Body of pancreas (tissue), 4 donors: ENCODE measurements at places on chromosomes 12 and 14. TPM values are rescaled to one million over a fixed set of nuclear protein-coding genes. Genes with fewer than 3 reads are reported as not detected.

The NRXN3 gene
- 1.3 TPM for total RNA-seq

The ACIN1 gene
- total RNA-seq, result 110 TPM

DNA sequence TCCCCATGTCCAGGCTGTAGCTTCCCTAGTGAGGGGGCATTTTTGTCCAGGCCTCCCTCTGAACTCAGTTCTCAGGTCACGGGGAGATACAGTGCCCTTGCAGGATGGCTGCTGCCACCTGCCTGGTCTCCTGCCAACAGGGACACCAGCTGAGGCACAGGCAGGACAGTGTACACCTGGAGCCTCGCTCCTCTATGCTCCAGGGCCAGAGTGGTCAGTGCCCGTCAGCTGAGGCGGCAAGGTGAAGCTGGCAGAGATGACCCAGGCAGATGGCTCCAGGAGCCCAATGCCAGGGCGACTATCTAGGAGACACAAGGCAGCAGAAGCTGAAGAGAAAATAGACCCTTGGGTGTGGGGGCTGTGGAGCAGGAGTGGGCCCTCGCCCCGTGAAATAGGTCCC, 12.6 kb downstream of the TUBA1C start:
- no peak overlapping the region for H3K4me3 ChIP-seq
- H3K36me3 ChIP-seq, result peaks cover 8% of the 10 kb centered on the region
- peaks cover 5% of the 10 kb centered on the region for H3K4me1 ChIP-seq
- no peak overlapping the region for H3K27ac ChIP-seq
- no peaks in the 10 kb centered on the region for H3K27me3 ChIP-seq

DNA sequence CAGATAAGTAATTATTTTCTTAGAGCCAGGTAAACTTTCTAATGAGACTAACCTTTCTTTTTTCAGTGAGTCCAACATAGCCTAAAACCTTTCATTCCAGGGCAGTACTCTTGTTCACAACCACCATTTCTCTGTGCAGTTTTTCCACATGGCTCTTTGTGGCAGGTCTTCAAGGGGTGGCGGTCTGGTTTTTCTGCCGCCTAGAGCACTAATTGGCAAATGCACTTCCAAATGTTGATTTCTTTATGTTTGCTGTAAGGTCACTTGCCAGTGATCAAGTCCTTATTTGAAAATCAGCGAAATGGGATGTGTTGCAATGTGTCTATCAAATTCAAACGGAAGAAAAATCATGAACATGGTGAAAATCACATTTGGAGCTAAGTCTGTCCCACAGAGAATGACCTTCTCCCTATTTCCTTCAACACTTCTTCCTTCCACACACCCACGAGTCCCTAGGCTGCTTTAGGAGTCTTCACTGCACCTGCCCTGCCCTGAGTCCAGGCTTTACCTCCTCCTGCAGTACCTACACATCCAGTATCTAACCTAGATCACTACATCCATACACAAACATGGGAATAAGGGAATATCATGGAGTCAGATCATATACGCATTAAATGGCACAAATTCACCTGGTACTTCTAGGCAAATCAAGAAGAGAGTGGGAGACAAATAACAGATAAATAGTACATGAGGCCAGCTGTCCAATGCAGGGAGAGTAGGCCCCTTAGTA, 1.9 kb downstream of the SRGAP1 start:
- H3K4me1 ChIP-seq, result peaks cover 49% of the 10 kb centered on the region
- H3K27ac ChIP-seq, result peak overlapping the region; percentile 93
- H3K27me3 ChIP-seq, result no peaks in the 10 kb centered on the region

The KERA gene
- not detected for total RNA-seq

The PELI2 gene
- 41.8 TPM for total RNA-seq

DNA sequence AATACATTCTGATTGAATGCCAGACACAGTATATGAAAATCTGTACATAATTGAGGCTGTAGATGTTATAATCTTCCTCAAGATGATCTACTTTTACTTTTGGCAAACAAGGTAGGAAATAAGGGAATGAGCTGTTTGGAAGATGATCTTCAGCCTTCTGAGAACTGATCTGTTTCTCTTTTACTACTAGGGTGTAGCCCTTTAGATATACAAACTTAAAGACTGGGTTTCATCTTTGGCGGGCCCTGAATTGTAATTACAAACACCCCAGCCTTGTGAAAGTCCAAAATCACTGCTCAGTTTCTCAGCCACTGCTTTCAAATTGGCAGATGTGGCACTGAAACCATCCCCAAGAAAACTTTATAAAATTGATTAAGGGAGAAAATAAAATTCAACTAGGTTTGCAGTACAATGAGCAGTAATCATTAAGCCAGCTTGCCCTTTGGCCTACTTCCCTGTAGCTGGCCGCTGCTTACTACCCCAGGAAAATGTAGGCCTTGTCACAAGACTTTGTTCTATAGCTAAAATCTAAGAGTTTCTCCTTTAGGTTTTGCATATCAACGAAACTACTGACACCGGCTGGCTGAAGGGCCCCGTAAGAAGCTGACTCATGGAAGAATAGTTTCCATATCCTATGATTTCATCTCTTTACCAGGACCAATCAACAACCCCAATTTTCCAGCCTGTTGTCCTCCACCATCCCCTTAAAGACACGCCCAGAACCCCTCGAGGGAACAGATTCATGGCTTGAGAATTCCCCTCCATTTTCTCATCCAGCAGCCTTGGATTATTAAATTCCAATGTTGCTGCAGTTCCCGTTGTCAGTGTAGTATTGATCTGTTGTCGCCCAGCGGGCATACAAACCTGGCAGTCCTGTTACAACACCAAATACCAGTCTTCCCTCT, 210.8 kb downstream of the PCNX1 start:
- peak overlapping the region; percentile 69 for H3K27ac ChIP-seq
- H3K4me3 ChIP-seq, result no peak overlapping the region
- DNase-seq, result peak; percentile 25
- no peaks in the 10 kb centered on the region for H3K36me3 ChIP-seq
- H3K4me1 ChIP-seq, result peaks cover 17% of the 10 kb centered on the region

DNA sequence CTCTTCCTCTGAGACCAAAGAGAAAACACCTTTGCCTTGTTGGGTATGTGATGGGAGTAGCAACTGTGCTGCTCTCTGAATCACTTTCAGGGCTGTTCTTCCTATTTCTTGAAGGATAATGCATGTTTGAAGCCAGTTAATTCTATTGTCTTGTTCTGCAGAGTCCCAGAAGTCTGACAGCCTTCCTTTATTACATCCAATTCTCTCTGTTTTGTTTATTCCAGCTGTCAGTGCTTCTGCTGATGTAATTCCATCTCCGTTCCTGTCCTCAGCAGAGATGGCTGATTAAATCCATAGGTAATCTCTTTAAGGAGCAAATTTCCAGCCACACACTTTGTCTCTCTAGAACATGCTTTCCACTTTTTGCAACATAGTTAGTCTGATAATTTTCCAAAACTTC, 59.7 kb downstream of the MGAT4C start:
- H3K27me3 ChIP-seq, result no peaks in the 10 kb centered on the region
- H3K36me3 ChIP-seq, result no peaks in the 10 kb centered on the region
- no peak overlapping the region for H3K27ac ChIP-seq

GRCh38 chr14:63892265-63892664, 39.5 kb downstream of the SYNE2 start:
- no peaks in the 10 kb centered on the region for H3K27me3 ChIP-seq
- peaks cover 77% of the 10 kb centered on the region for H3K4me1 ChIP-seq
- no peak for DNase-seq
- peak overlapping the region; percentile 28 for H3K27ac ChIP-seq
- H3K36me3 ChIP-seq, result no peaks in the 10 kb centered on the region

GRCh38 chr14:104211215-104211614, 72.8 kb downstream of the KIF26A start:
- DNase-seq, result no peak
- no peaks in the 10 kb centered on the region for H3K4me1 ChIP-seq
- no peaks in the 10 kb centered on the region for H3K27me3 ChIP-seq
- H3K36me3 ChIP-seq, result no peaks in the 10 kb centered on the region

DNA sequence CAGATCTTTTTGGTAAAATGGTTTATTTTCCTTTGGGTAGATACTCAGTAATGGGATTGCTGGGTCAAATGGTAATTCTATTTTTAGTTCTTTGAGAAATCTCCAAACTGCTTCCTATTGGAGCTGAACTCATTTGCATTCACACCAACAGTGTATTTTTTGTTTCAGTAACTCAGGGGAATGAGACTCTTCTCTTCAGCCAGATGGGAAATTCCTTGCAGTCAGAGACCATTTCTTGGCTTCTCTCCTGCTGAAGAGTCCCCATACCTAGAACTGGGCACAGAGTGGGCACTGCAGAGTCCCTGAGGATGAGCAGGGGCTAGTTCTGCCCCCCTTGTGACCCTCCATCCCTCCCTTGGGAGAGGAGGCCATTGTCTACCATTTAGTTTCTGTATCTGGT, 10.8 kb downstream of the SDSL start:
- H3K27me3 ChIP-seq, result no peaks in the 10 kb centered on the region
- H3K36me3 ChIP-seq, result no peaks in the 10 kb centered on the region
- DNase-seq, result no peak

DNA sequence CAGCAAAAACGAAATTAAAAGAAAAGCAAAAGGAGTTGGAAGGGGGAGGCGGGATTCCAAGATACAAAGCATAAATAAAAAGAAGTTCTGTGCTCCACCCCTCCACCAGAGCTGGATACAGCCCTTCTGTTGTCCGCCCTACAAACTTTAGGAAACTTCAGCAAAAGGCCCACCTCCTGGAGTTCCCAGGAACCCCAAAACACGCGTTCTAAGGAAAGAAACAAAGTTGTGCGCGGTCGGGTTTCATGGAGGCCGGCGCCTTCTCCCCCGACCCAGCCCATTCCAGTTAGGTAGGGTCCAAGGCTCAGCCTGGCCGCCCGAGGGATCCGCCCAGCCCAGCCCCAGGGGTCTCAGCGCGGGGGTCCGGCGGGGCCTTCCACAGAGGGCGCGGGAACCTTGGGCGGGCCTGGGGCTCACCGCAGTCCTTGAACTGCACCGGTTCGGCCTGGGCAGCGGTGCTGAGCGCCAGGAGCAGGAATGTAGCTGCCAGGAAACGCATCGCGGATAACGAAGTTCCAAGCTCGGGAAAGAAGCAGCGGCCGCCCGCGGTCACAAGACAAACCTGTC, at the start of gene NPC2:
NPC2 (minus strand) TSS at position 530 of the 567 bp plus-strand sequence; CDS start at position 499, 31 bp downstream.
- H3K4me1 ChIP-seq, result peaks cover 32% of the 10 kb centered on the region
- no peaks in the 10 kb centered on the region for H3K27me3 ChIP-seq
- peak within 1 kb of the TSS; percentile 84 for H3K27ac ChIP-seq
- H3K36me3 ChIP-seq, result no peaks in the 10 kb centered on the region
- DNase-seq, result no peak

DNA sequence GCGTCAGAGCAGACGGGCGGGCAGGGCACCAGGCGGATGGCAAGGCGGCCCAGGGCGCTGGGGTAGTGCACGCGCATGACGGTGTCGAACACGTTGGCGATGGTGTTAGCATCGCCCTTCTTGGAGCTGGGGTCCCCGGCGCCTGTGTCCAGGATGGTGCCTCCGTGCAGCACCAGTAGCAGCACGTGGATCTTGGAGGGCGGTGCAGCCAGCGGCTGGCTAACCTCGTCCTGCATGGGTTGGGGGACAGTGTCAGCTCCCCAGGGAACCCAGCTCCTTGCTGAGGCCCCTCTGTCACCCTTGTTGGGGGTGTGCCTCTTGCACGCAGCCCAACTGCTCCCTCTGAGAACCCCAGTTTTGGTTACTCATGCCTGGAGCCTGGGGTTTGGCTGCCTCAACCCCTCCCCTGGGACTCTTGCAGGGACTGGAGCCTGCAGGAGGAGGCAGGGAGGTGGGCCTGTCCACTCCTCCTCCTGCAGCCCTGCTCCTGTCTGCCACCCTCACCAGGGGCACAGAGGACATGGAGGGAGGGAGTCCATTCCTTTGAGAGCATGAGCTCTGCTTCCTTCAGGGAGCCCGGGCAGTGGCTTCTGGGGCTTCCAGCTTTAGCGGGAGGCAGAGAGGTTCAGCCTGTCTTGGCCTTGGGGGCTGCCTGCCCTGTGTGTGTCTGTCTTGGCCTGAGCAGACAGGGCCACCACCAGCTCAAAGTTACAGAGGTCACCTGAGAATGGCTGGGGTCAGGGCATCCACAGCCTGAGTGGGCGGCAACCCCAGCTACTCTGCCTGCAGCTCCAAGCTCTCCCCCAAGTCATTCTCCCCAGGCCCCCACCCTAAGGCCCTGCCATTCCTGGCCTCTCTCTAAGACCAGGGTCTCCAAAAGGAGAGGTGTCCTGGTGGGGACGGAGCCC, 17.1 kb downstream of the ARL6IP4 start:
- H3K27me3 ChIP-seq, result no peaks in the 10 kb centered on the region
- H3K4me3 ChIP-seq, result no peak overlapping the region
- DNase-seq, result no peak
- no peaks in the 10 kb centered on the region for H3K4me1 ChIP-seq
- no peaks in the 10 kb centered on the region for H3K36me3 ChIP-seq
- H3K27ac ChIP-seq, result no peak overlapping the region

DNA sequence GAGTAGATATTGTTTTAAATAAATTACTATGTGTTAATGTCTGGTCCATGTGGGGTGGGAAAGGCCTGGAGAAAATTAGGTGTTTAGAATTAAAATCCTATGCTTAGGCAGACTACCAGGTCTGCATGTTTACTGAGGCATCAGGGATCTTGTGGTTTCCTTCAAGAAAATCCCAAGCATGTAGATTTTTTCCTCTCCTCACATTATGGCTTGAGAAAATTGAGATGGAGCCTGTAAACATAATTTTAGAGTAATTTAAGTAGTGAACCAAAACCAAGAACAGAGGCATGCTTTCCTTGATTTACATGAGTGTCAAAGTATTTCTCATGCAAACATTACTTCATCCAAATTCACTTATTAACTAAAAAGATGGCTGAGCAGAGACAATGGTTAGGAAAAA, 823.7 kb downstream of the AACS start:
- peaks cover 23% of the 10 kb centered on the region for H3K4me1 ChIP-seq
- H3K27me3 ChIP-seq, result no peaks in the 10 kb centered on the region
- no peak overlapping the region for H3K4me3 ChIP-seq
- no peaks in the 10 kb centered on the region for H3K36me3 ChIP-seq

DNA sequence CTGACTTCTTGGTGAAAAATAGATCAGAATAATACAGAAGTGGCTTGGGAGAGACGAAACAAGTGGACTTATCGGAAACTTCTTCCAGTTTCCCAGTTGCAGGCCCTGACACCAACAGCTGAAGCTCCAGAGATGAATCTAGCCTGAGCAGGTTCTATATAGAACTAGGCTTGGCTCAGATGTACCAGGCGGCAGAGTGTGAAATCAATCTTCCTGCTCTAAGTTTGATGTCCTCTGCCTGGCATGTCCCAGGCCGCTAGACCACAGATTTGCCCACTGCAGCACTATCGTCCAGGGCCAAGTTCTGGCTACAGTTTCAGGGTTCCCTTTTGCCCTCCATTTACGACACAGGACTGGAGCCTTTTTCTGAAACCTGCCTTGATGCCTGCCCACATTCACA, 91.3 kb upstream of the PLEKHA5 start:
- H3K27me3 ChIP-seq, result no peaks in the 10 kb centered on the region
- no peaks in the 10 kb centered on the region for H3K36me3 ChIP-seq
- H3K4me3 ChIP-seq, result no peak overlapping the region
- no peak overlapping the region for H3K27ac ChIP-seq

DNA sequence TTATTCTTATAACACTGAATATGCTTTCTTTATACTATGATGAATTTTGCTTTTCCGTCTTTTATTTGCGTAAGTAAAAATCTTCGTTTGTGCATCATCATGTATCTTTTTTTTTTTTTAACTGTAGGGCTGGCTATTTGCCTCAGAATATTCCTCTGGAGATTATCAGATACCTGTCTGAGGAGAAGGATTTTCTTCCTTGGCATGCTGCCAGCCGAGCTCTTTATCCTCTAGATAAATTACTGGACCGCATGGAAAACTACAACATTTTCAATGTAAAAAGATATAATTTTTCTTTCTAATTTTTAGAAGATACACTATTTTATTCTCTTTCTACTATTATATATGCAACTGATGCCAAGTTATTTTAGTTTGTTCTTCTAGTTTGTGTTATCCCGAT, 346.6 kb downstream of the TRHDE start:
- no peaks in the 10 kb centered on the region for H3K36me3 ChIP-seq
- no peak overlapping the region for H3K27ac ChIP-seq
- peaks cover 9% of the 10 kb centered on the region for H3K4me1 ChIP-seq
- no peak for DNase-seq
